ENCODE measurements at places on chromosomes 5 and 9.
A peak's percentile ranks its signal among the peaks of the same experiment; 100 is the strongest.

- DNase-seq: peak; percentile 86
Observed at GRCh38 chr9:135136991-135137832, 49.7 kb downstream of the OLFM1 start.

GRCh38 chr5:22998362-22998761, 145.2 kb upstream of the CDH12 start:
- DNase-seq: no peak

DNA sequence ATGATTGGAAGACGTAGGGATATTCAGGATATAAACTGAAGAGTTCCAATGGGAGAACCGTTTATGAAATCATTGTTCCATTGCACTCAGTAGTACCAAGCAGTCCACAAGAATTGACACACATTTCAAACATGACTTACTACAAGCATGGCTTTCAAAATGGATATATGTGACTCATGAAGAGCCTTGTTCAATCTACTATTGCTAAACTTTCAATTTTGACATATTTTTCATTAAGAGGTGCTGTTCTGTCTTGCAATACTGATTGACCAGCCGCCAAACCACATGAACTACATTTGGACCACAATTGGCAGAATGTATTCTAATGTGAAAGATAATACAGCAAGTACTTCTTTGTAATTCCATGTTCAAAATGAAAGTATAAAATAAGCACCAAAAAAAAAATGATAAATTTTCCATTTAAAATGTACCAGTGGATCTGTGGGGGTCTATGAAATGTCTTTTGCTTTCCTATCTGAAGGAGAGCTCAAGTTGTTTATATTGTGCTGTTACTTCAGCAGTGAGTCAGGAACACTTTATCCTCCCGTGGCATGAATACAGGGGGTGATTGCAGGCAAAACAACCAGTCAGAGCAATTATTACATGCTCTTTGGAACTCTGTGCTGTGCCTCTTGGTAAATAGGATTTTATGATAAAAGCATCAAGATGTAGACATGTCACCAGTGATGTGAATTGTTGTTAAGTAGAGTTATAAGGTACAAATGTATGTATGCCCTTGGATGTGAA, 366.0 kb downstream of the ARRDC3 start:
- no peak for DNase-seq

DNA sequence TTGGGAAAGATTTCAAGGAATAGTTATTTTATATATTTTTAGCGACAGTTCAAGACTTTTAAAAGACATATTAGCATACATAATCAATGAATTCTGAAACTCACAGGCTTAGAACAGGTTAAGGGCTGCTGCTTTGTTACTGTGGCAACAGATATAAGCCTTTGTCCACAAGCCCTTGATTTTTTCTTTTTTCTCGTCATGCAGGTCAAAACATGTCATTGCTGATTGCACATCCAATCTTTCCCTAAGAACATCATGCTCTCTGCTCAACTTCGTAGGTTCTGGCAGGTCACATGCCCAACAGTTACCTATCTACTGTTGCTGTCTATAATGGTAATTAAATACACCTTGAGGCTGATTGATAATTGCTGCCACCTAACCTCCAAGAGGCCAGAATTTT, 172.5 kb upstream of the PTPRD start:
- no peak for DNase-seq

- no peak for DNase-seq
Observed at GRCh38 chr9:18596920-18597319, 123.0 kb downstream of the ADAMTSL1 start.

DNA sequence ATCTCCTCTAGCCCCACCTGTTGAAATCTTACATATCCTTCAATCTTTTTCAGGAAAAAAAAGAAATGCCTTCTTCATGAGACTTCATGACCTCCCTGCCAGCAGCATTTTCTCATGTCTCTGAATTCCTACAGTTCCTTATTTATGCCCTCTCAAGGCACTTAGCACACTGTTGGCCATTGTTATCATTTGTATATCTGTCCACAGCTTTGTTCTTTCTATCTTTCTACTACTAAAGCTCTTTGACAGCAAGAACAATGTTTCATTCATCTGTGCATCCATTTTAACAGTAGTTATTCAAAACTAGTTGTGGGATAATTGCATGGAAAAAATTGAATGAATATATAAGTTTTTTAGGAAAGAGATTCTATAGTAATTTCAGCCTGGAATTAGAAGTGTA, 20.9 kb upstream of the GZMA start:
- DNase-seq: no peak

GRCh38 chr5:111127453-111128195, 35.5 kb downstream of the WDR36 start:
- DNase-seq: no peak

DNA sequence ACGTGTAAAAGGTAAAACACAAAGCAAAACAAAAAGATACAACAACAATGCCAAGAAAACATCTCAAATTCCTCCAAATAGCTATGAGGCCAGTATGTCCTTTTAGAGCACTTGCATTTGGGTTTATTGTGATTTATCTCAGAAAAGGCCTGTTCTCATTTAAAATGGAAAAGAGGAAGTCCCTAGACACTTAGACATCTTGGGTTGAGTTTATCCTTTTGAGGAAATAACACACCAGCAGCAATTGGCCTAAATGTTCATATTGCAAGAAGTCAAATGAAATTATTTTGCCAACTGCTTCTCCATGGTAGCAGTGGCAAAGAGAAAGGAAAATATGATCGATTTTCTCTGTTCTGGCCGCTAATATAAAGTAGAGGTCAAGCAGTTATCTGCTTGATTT, 43.6 kb upstream of the TRMT10B start:
- no peak for DNase-seq
